ENCODE measurements at places on chromosomes 2 and 18.

- no peak for DNase-seq
These were observed 165.8 kb upstream of the TCF4 start for GRCh38 chr18:55753643-55754263.

DNA sequence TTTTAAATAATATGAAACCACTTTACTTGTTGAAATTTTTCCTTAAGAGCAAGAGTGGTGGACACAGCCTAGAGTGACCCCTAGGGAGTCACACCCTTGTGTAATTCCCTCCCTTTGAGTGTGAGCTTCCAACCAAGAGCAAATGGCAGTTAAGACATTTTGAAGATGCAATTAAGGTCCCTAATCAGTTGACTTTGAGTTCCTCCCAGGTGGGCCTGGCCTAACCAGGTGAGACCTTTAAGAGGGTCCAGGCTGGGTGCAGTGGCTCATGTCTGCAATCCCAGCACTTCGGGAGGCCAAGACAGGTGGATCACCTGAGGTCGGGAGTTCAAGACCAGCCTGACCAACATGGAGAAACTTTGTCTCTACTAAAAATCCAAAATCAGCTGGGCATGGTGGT lies 143.5 kb upstream of the PID1 start:
- no peak for DNase-seq

DNA sequence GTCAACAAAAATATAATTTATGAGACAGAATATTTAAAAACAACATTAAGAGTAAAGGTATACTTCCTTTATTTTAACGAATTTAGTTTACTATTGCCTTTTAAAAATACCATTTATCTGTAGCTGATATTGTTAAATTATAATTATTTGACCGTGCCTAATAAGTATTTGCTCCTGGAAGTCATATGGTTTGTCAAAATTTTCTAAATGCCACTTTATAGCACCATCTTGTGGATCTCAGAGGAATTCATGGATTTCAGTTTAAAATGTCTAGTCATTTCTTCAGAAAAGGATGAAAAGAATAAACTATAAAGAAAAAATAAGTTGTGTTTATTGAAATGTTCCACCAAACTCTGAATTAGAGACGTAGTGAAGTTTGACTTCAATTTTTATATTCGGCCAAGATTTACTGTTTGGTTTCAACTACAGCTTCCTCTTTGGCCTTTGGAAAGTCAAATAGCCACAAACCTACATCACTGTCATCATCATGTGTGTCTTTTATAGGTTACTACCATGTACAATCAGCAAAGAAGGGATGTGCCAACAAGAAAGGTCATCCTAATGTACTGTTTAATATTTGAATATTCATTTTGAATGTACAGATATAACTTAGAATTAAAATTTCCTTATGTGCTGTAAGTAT lies 10.3 kb upstream of the FTCDNL1 start:
- DNase-seq: peak; percentile 20

- DNase-seq: no peak
These were observed 179.4 kb upstream of the AGAP1 start for GRCh38 chr2:235314371-235314930.

DNA sequence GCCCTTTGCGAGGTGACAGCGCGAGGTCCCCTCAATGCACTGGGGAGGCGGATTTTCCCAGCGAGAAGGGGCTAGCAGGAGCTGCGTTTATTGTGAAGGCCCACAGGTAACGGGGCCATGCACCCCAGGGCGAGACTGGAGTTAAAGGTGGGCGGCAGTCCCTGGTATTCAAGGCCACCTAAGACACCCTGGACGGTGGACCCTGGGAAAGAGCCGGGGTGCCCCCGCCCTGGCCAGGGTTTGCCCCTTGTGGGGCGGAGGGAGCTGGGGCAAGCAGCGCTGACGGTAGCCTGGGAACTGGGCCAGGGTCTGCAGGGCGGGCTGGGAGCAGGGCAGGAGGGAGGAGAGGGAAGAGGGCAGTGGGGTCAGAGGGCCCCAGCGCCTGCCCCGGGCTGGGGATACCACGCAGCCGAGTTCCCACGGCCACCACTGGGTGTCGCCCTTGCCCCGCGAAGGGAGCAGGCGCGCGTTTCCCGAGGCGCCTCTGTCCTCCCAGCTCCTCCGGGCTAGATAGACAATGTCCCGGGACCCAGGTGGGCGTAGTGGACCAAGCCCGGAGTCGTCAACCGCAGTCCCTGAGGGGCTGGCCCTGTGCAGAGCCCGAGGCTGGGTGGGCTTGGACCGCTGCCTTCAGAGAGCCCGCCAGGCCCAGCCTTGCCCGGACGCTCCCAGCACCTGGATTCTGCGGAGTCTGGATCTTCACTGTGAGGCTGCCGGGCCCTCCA lies 80.2 kb downstream of the SMAD4 start:
- peak; percentile 59 for DNase-seq

DNA sequence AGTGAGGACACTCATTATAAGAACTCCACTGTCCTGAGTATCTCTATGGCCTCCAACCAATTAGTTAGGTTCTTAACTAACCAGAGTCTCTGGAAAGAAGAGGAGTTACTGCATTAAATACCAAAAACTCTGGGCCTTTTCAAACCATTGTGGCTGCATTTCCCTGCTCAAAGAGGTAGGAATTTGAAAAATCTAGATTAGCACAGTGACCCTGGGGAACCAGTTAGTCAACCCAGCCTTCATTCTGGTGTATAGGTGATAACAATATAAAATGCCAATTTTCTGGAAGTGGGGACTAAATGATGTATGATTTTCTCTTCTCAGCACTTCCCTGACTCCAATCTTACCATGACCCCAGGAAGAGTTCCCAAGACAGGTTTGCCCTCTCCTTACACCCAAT lies 287.8 kb upstream of the SETBP1 start:
- DNase-seq: no peak

GRCh38 chr2:23480957-23481797 lies 96.2 kb downstream of the KLHL29 start:
- DNase-seq: no peak

DNA sequence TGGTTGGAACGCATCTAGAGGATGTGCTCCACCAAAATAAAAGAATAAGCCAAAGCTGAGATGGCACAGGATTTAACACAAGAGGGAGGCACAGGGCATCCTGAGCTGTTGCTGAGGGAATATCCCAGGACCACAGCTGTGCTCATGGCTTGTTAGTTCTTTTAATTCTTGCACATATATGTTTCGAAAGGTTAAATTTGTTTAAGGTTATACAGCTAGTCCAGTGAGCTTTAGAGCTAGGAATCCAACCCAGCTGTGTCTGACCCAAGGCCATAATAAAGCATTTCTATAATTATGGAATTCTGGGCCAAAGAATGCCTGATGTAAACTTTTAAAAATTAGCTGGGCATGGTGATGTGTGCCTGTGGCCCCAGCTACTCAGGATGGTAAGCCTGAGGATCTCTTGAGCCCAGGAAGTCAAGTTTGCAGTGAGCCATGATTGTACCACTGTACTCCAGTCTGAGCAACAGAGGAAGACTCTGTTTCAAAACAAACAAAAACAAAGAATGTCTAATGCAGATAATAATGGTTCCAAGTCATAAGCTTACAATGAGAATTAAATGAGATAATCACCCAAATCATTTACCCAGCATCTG lies 66.4 kb upstream of the CCBE1 start:
- no peak for DNase-seq

DNA sequence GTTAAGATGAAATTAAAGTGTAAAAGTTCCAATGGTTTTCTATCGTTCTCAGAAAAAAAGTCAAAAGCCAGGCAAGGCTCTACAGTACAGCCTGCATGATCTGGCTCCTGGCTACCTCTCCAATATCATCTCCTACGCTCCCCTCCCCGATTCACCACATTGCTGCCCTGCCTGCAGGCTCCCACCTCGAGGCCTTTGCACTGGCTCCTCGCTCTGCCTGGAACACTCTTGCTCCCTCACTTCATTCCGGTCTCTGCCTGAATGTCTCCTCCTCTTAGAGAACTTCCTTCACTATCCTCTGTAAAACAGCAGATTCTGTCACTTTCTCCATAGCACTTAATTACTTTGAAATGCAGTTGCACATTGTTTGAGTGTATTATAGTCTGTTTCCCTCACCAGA lies 72.5 kb downstream of the KLF7 start:
- DNase-seq: no peak

DNA sequence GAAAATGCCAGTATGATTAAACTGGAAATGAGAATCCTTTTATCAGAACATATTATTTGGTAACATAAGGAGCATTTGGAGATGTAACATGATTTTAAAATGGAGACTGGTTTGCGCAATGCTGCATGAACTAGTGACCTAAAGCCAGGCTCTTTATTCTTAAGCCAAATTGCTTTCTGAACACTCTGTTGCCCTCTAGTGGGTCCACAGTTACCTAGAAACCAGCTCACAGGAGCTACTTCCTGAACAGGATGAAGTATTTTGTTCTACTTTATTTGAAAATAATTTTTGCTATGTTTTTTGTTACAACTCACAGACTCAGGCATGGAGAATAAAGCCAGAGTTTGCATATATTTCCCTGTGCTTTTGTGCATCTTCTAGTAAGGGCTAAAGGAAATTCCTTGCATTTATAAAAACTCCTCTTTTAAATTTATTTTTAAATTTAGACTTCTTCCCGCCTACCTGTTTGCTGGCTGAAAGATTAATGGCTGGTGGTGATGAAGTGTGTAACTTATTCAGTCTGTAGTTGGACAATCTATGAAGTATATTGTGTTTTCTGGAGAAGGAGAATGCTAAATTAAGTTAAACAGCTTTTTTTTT lies 146.7 kb downstream of the PARD3B start:
- DNase-seq: peak; percentile 39

- peak; percentile 18 for DNase-seq
These were observed 129.5 kb upstream of the PELI1 start for GRCh38 chr2:64273524-64274398.

DNA sequence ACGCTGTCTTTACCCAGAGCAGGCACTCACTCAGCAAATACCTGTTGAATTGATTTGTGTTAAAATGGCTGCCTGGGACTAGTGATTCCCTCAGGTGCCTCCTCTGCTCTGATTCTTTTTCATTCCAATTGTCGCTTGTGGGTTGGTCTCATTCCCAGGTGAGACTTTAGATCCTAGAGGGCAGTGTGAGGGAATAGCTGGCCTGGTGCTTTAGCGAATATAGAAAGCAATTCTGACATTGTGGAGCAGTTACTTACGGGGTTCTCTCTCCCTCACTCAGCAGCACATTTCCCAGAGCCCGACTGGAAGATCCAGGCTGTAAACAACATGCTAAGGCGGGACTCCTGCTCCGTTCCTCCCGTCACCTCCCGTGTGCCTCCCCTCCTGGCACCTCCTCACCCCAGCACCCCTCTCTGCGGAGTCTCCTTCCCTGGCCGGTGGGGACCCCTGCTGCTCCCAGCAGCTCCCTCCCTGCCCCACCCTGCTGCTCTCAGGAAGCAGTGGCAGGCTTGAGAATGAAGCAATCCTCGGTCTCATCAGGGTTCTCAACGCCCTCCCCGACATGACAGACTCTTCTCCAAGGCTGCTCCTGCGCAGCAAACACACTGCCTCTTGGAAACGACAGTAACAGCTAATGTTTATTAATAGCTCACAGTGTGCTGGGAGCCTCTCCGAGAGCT lies 26.9 kb downstream of the CELF4 start:
- DNase-seq: no peak

GRCh38 chr2:144484201-144484948 lies 35.5 kb downstream of the ZEB2 start:
- DNase-seq: no peak

DNA sequence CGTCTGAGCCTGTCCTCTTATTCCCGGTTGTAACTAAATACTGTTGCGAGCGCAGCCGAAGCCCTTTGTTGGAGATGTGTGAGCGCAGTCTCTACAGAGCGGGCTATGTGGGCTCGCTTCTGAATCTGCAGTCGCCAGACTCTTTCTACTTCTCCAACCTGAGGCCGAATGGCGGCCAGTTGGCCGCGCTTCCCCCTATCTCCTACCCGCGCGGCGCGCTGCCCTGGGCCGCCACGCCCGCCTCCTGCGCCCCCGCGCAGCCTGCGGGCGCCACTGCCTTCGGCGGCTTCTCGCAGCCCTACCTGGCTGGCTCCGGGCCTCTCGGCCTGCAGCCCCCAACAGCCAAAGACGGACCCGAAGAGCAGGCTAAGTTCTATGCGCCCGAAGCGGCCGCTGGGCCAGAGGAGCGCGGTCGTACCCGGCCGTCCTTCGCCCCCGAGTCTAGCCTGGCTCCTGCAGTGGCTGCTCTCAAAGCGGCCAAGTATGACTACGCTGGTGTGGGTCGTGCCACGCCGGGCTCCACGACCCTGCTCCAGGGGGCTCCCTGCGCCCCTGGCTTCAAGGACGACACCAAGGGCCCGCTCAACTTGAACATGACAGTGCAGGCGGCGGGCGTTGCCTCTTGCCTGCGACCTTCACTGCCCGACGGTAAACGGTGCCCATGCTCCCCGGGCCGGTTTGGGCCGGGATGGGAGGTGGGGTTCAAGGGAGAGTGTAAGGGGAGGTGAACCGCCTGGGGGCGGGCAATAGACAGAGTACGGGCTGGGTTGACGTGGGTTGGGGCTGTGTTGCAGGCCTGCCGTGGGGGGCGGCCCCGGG lies at the start of gene HOXD12:
Gene HOXD12 (plus strand): TSS at position 68 of the 819 bp plus-strand sequence. CDS start 7 bp downstream, at position 75.
- no peak for DNase-seq

DNA sequence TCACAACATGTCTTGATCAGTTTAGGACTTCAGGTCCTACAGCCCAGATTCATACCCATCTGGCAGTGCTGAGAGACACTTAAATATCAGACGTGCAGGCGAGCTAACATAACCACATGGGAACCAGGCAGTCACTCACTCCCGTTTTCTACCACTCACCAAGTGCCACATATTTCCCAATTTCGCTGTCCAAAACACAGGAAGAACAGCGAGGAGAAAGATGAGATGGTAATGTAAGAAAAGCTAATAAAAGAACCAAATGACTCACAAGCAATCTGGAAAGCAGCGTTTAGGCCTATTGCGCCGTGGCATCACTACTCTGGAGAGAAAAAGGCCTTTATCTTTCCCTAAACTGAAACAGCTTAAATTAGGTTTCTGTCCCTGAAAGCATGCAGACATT lies 647.8 kb upstream of the SLC39A10 start:
- no peak for DNase-seq

- no peak for DNase-seq
These were observed 1120.8 kb upstream of the TMEFF2 start for GRCh38 chr2:193315428-193316091.

- DNase-seq: no peak
These were observed 344.8 kb upstream of the HS6ST1 start for GRCh38 chr2:128663371-128664050.

GRCh38 chr2:60555783-60556139 lies 2.3 kb upstream of the BCL11A start:
- DNase-seq: no peak

Measured in CD4-positive, alpha-beta T cell treated with Interleukin-10 for 1 hour (primary cell).